ENCODE measurements at places on chromosomes 7 and 10.

DNA sequence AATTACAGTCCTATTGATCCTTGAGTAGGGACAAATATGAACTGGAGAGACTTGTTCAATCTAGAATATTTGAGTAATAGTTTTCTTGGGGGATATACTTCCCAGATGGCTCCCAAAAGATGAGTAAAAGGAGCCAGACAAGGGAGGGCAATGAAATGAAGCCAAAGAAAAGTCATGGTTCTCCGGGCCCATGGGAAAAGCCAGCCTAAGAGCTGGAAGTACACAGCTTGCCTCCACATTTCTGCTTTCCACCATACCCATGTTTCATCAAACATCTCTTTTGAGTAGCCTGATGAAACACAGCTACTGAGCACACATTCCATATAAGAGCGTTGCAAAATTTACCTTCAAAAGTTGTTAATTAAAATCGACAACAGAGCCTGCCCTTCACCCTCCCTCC, 535.0 kb upstream of the FZD8 start:
- DNase-seq: peak; percentile 5

- no peak for DNase-seq
Observed at GRCh38 chr10:98967601-98968000, 268.1 kb downstream of the HPSE2 start.

GRCh38 chr7:147240468-147240867, 1123.9 kb downstream of the CNTNAP2 start:
- DNase-seq: no peak

GRCh38 chr10:124081547-124082140, 11.8 kb downstream of the CHST15 start:
- DNase-seq: no peak

DNA sequence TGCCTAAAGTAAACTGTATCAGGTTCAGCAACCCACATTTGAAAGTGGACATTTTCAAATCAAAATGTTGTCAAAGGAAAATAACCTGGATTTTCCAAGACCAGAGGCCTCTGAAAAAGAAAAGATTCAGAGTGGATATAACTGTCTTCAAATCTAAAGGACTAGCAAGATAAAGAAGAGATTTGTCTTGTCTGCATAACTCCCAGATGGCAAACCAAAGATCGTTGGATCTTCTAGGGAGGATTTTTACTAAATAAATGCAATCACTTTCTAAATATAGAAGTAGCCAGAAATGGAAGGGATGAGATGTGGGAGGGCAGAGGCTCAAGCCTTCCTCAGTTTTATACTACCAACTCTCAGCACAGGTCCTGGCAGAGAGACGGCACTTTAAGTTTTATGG, 39.0 kb downstream of the CABCOCO1 start:
- DNase-seq: no peak

GRCh38 chr7:20402747-20403230, 72.1 kb downstream of the ITGB8 start:
- DNase-seq: peak; percentile 17

- DNase-seq: no peak
Observed at GRCh38 chr7:129045682-129046081, 9.2 kb downstream of the TNPO3 start.

DNA sequence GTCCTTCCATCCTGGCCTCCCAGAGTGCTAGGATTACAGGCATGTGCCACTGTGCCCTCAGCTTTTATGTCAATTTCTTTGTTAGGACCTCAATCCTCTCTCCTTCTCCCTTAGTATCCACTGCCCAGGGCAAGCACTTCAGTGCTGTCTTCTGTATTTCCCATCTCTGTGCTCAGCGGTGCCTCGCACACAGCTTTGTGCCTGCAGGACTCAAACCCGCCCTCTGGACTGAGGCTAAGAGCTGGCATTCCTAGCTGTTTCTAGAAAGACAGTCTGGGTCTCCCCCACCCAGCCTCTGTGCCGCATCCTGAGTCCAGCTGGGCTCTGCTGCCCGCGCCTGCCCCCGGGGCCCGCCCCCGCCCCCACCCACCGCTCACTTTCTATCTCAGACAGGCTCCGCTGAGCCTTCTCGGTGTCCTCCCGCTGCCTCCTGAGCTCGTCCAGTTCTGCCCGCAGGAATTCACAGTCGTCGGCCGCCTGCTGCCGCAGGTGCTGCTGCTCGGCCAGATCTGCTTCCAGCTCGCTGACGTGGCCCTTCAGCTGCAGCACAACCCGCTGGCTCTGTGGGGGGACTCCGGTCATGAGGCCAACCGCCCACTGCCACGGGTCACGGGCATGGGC, 67.3 kb downstream of the SPDYE5 start:
- DNase-seq: no peak

DNA sequence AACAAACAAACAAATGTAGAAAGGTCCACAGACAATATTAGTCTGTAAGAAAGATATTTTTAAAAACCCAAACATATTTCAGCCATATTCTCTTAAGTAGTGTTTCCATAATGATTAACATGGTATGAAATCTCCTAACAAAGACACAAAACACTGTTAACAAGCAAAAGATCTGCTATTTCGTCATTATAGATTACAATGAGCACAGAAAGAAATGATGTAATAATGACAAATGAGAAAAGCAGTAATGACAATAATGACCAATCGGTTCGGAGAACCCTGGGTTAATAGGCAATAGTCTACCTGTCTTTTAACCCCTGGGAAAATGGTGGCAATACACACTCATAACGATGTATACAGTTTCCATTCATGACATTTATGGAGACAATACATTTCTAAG, 39.5 kb upstream of the NCAPG2 start:
- DNase-seq: no peak

DNA sequence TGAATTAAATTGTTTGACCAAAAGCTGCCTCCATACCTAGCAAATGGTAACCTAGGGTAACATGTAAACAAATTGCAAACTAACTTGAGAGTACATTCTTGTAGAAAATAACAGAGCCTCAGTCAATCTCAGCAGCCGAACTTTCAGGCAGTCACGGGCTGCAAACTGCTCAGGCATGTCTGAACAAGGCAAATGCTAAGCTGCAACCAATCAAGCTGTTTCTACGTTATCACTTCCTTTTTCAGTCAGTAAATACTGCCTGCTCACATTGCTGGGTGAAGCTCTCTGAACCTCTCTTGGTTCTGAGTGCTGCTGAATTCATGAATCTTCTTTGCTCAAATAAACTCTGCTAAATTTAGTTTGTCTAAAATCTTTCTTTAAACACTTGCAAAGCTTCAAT, 1212.4 kb downstream of the SORCS1 start:
- DNase-seq: peak; percentile 14

DNA sequence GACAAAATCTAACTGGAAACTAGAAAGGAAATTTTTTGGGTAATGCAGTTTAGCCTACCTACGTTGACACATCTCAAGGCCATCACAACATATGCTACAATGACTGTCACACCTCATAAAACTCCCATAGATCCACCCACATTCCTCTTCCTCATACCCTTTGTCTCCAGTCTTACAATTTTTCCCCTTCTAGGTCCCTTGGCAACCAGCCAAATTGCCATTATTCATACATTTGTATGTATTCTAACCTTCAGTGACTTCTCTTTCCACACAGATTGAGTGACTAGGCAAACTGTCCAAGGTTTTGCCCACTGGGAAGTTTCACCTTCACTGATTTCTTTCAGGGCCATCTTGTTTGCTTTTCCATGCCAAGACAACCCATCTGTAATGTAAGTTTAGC, 100.5 kb upstream of the TPK1 start:
- no peak for DNase-seq

- DNase-seq: no peak
Observed at GRCh38 chr7:151454305-151454704, 14.4 kb upstream of the CRYGN start.

DNA sequence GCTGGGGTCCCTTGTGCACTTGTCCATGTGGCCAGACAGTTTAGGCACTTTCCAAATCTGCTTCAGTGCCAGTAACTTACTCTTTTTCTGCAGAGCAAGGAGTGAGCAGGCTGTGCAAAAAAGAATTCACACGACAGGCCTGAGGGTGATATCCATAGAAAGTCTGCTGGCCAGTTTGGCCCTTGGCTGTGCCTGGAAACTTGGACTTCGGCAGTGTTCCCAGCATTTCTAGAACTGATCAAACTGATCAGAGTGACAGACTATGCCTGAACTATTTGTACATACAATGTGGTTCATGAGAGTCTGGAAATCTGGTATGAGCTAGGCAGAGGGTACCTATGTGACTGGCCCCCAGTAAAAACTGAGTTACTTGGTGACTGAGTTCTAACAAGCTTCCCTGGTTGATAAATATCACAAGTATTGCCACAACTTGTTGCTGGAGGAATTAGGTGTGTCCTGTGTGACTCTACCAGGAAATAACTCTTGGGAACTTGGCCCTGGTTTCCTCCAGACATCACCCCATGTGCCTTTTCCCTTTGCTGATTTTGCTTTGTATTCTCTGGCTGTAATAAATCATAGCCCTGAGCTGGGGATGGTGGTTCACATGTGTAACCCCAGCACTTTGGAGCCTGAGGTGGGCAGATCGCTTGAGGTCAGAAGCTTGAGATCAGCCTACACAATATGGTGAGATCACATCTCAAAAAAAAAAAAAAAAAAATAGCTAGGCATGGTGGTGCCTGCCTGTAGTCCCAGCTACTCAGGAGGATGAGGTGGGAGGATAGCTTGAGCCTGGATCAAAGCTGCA, 3.3 kb upstream of the DENND10 start:
- DNase-seq: no peak

DNA sequence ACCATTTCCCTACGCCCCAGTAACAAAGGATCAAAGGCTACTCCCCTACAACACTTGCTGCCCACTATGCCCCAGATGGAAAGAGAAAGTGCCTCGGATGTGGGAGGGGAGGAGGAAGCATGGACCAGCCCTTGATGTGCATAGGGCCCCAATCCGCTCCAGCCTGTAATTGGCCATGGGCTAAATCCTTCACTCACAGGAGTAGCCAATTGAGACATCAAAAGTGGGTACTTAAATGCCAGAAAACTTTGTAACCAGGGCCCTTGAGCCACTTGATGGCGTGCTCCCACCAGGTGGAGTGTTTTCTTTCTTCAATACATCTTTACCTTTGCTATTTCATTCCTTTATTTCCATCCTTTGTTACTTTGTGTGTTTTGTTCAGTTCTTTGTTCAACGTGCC, 500.5 kb upstream of the LRRN3 start:
- DNase-seq: no peak

DNA sequence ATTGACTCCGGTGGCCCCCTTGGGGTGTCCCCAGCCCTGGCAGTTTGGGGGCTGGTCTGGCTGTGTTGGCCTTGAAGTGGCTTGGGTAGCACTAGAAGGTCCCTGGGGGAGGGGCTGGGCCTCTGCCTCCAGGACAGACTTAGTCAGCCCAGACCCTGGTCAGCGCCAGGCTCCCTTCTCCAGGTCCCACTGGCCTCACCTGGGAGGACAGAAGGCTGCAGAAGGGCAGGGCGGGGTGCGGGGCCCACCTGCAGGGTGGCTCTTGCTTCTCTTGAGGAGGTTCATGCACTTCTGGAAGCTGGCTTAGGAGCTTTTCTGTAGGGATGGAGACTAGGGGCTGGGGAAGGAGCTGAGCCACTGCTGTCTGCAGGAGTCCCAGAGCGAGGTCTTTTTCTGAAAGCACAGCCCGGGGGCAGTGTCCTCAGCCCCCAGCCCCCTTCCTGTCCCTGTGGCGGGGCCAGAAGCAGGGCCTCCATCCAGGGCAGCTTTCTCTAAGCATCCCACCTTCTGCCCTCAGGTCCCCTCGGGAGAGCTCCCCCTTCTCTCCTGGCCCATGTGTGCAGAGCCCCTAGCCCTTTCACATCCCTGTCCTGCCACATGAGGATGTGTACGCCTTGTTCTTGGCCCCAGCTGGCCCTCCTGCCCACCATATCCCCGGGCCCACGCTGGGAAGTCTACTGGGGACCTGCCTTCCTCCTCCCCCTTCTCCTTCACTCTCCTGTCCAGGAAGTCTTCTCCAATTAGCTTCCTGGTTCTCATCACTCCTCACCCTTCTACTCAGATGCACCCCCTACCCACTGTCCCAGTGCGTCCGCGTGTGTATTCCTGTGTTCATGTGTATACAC, 11.0 kb downstream of the TBATA start:
- DNase-seq: peak; percentile 2

DNA sequence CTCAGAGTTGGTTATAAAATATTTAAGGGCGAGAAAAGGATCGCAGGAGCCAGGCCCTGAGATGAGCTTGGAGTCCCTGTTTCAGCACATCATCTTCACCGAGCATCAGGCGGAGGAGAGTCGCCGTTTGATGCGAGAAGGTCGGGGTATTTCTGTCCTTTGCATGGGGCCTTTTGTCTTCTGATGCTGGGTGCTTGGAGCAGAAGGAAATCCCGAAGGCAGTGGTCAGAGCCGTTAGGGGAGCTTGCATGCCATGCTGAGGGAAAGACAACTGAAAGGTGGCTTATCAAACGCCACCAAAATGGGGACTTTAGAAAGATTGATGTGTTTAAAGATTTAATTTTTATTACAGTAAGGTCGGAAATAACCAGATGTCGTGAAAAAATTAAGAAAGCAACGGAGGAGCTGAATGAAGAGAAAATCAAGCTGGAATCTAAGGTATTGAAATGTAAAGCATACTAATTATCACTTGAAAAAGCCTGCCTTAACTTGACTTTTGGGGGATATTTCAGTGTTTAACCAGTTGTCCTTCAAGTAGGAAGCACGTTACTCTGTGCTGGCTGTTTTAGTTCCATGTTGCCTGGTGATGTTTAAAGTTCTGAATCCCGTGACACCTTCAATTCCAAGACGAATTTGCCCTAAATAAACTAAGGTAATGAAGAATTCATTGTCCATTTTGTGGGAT, 845 bp downstream of the CCDC172 start:
- no peak for DNase-seq

GRCh38 chr7:56079450-56080185, 13.1 kb downstream of the PHKG1 start:
- DNase-seq: peak; percentile 85

GRCh38 chr10:44394696-44395381, 9.9 kb upstream of the CXCL12 start:
- no peak for DNase-seq

DNA sequence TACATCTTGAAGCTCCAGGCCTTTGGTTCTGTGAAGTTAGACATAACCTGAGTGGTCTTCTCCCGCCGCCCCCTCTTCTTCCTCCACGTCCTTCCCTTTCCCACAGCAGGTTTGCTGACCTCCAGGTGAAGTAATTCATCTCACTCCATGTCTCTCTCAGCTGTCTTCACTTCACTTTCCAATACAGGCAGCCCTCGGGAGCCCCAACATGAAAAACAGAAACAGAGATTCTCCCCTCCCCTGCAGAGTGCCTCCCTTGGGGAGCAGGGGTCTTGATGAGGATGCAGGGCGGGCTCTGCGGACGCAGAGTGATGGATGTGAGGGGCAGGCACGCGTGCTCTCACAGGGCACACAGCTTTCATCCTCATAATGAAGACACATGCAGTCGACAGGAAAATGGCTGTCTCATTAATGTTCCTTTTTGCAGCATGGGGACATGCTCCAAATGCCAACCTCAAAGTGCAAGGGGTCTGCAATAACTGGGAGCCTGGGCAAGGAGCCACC, 95.6 kb downstream of the GPAM start:
- DNase-seq: no peak

Data from GM03348 (cell line).